ENCODE measurements at places on chromosomes 6 and 20. TPM values are rescaled to one million over a fixed set of nuclear protein-coding genes. Genes with fewer than 3 reads are reported as not detected.

PDYN gene
- not detected for total RNA-seq

GINS1 gene
- 12.9 TPM for total RNA-seq

PDE10A gene
- total RNA-seq, result 44.2 TPM

EDN3 gene
- not detected for total RNA-seq

USP49 gene
- 0.65 TPM for total RNA-seq

MAVS gene
- total RNA-seq, result 17.5 TPM

CCN6 gene
- not detected for total RNA-seq

NR2E1 gene
- not detected for total RNA-seq

ARMC12 gene
- 3.9 TPM for total RNA-seq

BPIFB1 gene
- not detected for total RNA-seq

EEF1A2 gene
- total RNA-seq, result 1.3 TPM

OR12D1 gene
- total RNA-seq, result not detected

ZNF391 gene
- total RNA-seq, result 3.3 TPM

LAMP5 gene
- total RNA-seq, result not detected

CD24 gene
- 6.5 TPM for total RNA-seq

PSMG4 gene
- 14.4 TPM for total RNA-seq

DEFB132 gene
- total RNA-seq, result not detected

CARMIL1 gene
- 3.4 TPM for total RNA-seq

SLC23A2 gene
- 8.7 TPM for total RNA-seq

NANP gene
- 5.3 TPM for total RNA-seq

OR2B2 gene
- total RNA-seq, result not detected

SYCP2L gene
- not detected for total RNA-seq

LY6G6C gene
- total RNA-seq, result not detected

NRN1 gene
- total RNA-seq, result 0.13 TPM

KHDRBS2 gene
- total RNA-seq, result not detected

RFX6 gene
- total RNA-seq, result not detected

MCCD1 gene
- not detected for total RNA-seq

SOBP gene
- total RNA-seq, result 1.0 TPM

SLC22A16 gene
- not detected for total RNA-seq

SAPCD1 gene
- total RNA-seq, result not detected

SYNDIG1 gene
- 1.8 TPM for total RNA-seq

PACRG gene
- not detected for total RNA-seq

All from epithelial cell of alveolus of lung (primary cell).